ENCODE measurements at places on chromosomes 7 and 10.

GRCh38 chr7:42210779-42211178 lies 26.2 kb downstream of the GLI3 start:
- no peak for DNase-seq

DNA sequence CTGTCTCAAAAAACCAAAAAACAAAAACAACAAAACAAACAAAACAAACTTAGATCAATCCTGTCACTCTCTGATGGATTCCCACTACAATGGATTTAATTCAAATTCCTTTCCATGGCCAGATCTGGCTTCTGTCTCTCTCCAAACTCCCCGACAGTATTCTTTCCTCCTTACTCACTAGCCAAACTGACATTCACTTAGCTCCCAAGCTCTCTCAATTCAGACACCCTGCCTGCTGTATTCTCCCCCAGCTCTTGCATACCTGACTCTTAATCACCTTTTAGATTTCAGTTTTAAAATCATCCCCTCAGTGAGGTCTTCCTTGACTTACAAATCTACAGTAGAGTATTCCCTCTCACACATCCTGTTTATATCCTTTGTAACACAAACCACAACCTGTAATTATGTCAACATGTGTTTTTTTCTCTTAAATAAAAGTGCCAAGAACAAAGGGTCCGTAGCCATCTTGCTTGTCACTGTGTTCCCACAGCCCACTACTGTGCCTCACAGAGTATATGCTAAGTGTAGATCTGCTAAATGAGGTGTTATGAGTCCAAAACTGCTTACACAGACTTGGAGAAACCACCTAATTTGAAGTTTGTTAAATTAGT lies 14.4 kb downstream of the HERPUD2 start:
- no peak for DNase-seq

- DNase-seq, result peak; percentile 38
Observed at GRCh38 chr10:100793055-100793454, 47.7 kb downstream of the PAX2 start.

- DNase-seq, result no peak
Observed at GRCh38 chr7:91165846-91166230, 98.4 kb upstream of the FZD1 start.

- DNase-seq, result no peak
Observed at GRCh38 chr7:12716722-12717121, 29.3 kb downstream of the ARL4A start.

DNA sequence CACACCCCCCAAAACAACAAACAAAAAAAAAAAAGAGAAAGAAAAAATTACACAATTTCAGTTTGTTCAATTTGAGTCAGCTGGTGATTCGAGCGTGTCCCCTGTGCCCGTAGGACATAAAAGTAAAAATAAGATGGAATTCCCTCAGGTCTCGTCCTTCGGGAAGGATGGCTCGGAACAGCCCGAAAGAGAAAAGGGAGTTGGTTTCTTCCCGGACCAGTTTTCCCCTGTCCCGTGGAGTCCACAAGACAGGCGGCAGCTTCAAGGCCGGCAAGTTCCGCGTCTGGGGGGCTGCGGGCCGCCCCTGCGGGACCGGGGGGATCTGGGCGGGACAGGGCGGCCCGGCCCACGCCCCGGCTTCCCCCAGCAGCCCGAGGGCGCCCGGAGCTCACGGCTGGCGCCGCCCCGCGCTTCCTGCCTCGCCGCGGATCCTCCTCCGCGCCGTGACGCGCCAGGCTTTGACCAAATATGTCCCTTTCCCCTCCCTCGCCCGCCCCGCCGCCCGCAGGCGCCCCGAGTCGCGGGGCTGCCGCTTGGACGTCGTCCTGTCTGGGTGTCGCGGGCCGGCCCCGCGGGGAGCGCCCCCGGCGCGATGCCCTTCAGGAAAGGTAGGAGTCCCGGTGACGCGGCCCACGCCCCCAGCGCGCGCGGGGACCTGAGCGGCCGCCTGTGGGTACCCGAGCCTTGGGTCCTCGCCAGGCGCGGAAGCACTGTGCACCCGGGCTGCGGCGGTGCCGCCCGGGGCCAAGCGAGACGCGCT lies 55.8 kb downstream of the RBM17 start:
- DNase-seq, result peak; percentile 75

DNA sequence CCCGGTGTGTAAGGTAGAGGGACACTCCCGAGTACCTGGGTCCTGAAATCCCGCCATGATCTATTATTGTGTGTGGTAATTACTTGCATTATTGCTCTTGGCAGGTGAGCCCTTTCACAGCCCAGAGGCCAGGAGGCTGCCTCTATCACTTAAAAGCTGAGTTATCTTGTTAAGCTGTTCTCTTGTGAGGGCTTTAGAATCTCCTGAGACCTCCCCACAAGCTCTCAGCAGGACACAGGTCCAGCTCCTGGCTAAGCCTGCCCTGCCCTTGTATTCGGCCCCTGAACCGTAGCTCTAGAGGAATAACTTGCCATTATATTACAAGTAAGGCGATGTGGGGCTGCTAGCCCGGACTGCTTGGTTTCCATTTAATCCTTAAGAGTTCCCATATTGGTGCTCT lies 13.9 kb downstream of the SND1 start:
- DNase-seq, result peak; percentile 32

DNA sequence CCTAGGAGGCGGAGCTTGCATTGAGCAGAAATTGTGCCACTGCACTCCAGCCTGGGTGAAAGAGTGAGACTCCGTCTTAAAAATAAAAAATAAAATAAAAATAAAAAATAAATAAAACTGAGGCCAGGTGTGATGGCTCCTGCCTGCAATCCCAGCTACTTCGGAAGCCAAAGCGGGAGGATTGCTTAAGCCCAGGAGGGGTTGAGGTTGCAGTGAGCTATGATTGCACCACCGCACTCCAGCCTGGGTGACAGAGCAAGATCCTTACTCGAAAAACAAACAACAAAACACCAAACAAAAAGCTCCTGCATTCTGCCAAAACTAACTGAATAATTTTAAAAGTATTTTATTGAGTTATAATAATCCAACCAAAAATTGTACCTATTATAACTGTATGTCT lies 36.2 kb downstream of the AGAP4 start:
- DNase-seq, result no peak

- DNase-seq, result no peak
Observed at GRCh38 chr7:16732828-16733227, 20.7 kb upstream of the TSPAN13 start.

GRCh38 chr7:23742051-23742450 lies 32.0 kb downstream of the STK31 start:
- DNase-seq, result no peak

- no peak for DNase-seq
Observed at GRCh38 chr10:88537322-88537721, 45.8 kb downstream of the RNLS start.

DNA sequence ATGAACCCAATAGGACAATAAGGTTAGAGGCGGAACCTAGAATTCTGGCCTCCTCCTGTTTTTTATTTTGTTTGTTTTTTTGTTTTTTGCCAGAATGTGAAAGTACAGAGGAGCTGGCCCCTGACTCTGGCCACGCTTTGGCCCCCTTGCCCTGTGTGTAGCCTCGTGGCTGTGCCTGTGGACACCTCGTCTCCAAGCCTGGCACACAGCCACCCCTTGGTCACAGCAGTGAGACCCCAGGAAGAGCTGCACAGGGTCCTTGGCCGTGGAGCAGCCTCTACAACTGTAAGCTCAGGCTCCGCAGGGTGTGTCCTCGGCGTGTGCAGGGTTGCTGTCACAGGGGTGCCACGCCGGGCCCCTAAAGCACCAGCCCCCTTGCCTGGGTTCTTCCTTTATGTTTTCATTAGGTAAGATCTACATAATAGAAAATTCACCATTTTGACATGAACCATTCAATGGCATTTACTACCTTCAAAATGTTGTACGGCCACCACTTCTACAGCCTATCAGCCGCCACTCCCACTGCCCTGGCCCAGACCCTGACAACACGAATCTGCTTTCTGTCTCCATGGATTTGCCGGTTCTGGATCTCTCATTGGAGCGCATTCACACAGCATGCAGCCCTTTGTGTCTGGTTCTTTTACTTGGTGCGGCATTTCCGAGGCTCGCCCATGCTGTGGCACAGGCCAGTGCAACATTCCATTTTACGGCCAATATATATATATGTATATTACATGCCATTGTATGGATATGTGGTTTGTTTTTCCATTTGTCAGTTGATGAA lies 51.0 kb downstream of the AMZ1 start:
- peak; percentile 7 for DNase-seq

DNA sequence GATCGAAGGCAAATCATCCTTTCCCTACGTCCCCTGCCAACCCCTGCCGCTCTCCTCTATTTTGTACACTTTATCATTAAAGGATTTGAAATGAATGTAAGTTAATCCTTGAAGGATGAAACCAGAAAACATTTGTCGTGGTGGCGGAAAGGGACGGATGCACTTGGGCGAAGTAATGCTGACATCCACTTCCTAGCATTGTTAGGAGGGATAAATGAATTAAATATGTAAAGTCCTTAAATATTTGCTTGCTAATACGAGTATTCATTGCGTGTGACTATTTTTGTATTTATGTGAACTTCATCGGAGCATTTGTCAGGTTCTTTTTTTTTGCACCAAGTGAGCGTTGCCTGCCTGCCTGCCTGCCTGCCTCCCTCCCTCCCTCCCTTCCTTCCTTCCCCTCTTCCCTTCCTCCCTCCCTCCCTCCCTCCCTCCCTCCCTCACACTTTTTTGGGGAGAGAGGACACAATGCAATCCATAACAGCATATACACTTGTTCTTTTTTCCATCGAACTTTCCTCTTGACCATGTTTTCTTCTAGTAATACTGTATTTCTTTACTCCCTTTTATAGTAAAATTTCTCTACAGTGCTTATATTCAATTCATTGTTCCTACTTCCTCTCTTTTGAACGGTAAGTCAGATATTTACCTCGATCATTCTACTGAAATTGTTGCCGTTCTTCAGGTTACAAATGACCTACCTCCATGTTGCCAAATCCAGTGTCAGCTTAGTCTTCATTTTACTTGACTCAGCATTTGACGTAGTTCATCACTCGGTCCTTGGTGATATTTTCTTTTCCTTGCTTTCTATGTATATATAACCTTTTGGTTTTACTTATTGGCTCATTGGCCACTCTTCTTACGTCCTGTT lies 831 bp downstream of the CCDC7 start:
- DNase-seq, result no peak

- DNase-seq, result no peak
Observed at GRCh38 chr7:73997056-73997455, 30.9 kb upstream of the ELN start.

GRCh38 chr7:2959828-2960599 lies 83.7 kb downstream of the CARD11 start:
- DNase-seq, result no peak

DNA sequence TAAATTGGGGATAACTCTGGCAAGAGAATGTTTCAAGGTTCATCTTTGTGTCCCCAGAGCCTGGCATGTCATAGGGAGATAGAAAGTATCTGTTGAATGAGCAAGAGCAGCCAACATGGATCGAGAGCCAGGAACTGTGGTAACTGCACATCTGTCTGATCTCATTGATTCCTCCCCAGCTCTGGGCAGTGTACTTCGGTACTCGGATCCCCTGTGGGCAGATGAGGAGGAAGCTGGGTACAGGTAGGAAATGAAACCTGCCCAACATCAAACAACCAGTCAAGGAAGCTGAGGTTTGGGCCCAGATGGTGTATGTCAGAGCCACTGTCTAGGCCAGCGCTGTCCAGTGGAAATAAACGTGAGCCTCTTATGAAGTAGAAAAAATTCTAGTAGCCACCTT lies 76.4 kb downstream of the GRK5 start:
- DNase-seq, result no peak

GRCh38 chr7:96416116-96416515 lies 94.2 kb upstream of the SLC25A13 start:
- DNase-seq, result no peak

- no peak for DNase-seq
Observed at GRCh38 chr7:158789842-158790241, 39.5 kb downstream of the ESYT2 start.

DNA sequence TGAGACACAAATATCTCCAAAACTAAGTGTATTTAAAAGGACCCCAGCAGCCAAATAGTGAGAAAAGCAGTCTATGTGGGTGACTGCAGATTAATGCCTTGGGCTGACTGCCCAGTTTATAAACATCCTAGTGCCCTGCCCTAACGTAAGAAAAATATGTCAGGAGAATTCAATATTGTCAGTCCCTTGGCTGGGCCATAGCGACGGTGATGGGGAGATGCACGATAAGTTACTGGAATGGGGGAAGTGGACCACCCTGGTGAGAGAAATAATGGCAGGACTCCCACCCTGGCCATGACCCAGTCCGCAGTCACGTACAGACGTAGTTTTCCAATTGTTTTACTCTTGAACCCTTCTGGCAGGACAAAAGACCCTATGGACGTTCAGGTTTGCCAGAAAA lies 48.0 kb downstream of the JCAD start:
- no peak for DNase-seq

DNA sequence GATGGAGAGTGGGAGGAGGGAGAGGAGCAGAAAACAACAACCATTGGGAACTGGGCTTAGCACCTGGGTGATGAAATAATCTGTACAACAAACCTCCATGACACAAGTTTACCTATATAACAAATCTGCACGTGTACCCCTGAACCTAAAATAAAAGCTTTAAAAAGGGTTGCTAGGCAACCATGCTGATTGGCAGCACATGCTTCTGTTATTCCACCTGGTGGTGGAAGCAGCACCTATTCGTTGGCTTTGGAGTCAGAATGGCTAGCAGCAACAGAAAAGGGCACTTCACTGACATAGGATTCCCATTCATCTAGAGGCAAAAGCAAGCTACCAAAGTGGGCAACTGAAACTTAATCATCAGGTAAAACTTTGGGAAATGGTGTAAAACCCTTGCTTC lies 57.1 kb downstream of the RELN start:
- DNase-seq, result no peak

GRCh38 chr10:70441895-70442309 lies 421 bp upstream of the NODAL start:
- peak; percentile 55 for DNase-seq

- no peak for DNase-seq
Observed at GRCh38 chr10:104406715-104407650, 53.4 kb downstream of the CFAP58 start.

GRCh38 chr7:116197360-116197759 lies 13.0 kb upstream of the TES start:
- DNase-seq, result no peak

GRCh38 chr7:2104107-2104710 lies 128.5 kb downstream of the MAD1L1 start:
- peak; percentile 90 for DNase-seq

GRCh38 chr10:67670401-67670800 lies 25.6 kb downstream of the CTNNA3 start:
- no peak for DNase-seq

GRCh38 chr10:112446055-112446854 lies 459 bp downstream of the ZDHHC6 start:
- no peak for DNase-seq

- no peak for DNase-seq
Observed at GRCh38 chr7:37408291-37409228, 40.1 kb downstream of the ELMO1 start.

- DNase-seq, result no peak
Observed at GRCh38 chr7:138970446-138970845, 10.7 kb downstream of the KIAA1549 start.

- no peak for DNase-seq
Observed at GRCh38 chr10:117555863-117556262, 13.3 kb downstream of the EMX2 start.

GRCh38 chr7:81447351-81447952 lies 322.4 kb downstream of the HGF start:
- no peak for DNase-seq
